ENCODE measurements at places on chromosomes 7 and 10. TPM values are rescaled to one million over a fixed set of nuclear protein-coding genes. Genes with fewer than 3 reads are reported as not detected.

GRCh38 chr7:30323006-30323355 is 38.6 kb downstream of the ZNRF2 start:
- H3K27me3 ChIP-seq: no peaks in the 10 kb centered on the region
- H3K4me1 ChIP-seq: peaks cover 5% of the 10 kb centered on the region
- H3K36me3 ChIP-seq: no peaks in the 10 kb centered on the region
- no peak for DNase-seq

GRCh38 chr10:133199992-133200611 is 29.9 kb upstream of the UTF1 start:
- no peaks in the 10 kb centered on the region for H3K27me3 ChIP-seq
- H3K36me3 ChIP-seq: no peaks in the 10 kb centered on the region
- no peak overlapping the region for H3K27ac ChIP-seq
- no peaks in the 10 kb centered on the region for H3K4me1 ChIP-seq
- H3K4me3 ChIP-seq: no peak overlapping the region
- DNase-seq: no peak

- H3K27ac ChIP-seq: no peak overlapping the region
- H3K36me3 ChIP-seq: no peaks in the 10 kb centered on the region
- no peak overlapping the region for H3K4me3 ChIP-seq
- H3K27me3 ChIP-seq: no peaks in the 10 kb centered on the region
- no peak for DNase-seq
Observed at GRCh38 chr7:151661587-151661986, 141.9 kb upstream of the RHEB start.

Gene PON3
- total RNA-seq: 0.55 TPM

Gene RARRES2
- 73.1 TPM for total RNA-seq
